ENCODE measurements at places on chromosomes 5 and 9.

DNA sequence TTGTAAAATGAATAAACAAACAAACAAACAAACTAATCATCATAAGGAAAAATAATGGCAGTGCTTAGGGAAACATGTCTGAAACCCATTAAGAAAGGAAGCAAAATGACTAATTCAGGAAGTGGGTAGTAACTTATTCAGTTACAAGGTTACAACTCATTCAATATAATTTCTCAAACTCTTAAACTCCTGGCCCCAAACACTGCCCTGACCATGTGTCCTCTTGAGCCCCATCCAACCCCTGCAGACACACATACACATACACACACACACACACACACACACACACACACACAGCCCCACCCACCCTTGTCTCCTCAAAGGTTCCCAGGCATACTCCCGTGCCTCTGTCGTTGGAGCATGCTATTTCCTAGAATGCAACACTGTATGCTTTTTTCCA, 193.9 kb downstream of the SEC61B start:
- DNase-seq = no peak

DNA sequence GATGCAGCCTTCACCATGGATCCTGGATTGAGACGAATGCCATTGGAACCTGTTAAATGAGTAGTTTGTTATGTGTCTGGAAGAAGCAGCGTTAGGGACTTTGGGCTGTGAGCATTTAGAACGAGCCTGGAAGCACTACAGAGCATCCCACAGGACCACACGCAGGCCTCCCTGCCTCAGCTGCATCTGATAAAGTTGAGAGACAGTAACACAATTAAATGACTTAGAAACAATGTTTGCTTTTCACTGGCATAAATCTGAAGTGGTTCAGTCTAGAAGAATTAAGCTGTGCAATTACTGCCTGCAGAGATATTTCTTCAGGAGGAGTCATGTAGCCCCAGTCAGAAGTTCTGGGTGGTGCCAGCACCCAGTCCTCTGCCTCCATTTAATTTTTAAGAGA, 9.8 kb upstream of the TLX3 start:
- no peak for DNase-seq

GRCh38 chr5:161547406-161547737, 847 bp upstream of the GABRB2 start:
- no peak for DNase-seq

DNA sequence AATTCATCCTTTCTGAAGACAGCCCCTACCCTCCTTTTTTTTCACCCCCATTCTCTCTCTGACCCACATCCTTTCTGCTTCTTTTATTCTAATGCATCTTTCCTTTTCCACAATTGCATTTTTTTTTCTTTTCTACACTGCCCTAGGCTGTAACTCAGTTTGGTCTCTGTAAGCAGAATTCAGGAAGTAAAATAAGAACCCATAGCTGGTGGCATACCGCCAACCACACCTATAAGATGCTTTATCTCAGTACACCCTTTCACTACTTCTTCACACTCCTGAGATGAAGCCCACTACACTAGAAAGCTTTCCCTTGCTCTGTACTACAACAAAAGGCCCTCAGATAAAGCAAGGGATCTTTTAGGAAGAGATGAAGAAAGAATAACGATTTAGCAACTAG, 16.1 kb upstream of the TSSK1B start:
- DNase-seq = no peak

GRCh38 chr5:156148301-156148700, 178.7 kb upstream of the SGCD start:
- no peak for DNase-seq

- no peak for DNase-seq
These were observed 5.7 kb downstream of the BRD3OS start for GRCh38 chr9:134030821-134031470.

GRCh38 chr5:10935536-10935935, 174.5 kb upstream of the DAP start:
- DNase-seq = no peak

DNA sequence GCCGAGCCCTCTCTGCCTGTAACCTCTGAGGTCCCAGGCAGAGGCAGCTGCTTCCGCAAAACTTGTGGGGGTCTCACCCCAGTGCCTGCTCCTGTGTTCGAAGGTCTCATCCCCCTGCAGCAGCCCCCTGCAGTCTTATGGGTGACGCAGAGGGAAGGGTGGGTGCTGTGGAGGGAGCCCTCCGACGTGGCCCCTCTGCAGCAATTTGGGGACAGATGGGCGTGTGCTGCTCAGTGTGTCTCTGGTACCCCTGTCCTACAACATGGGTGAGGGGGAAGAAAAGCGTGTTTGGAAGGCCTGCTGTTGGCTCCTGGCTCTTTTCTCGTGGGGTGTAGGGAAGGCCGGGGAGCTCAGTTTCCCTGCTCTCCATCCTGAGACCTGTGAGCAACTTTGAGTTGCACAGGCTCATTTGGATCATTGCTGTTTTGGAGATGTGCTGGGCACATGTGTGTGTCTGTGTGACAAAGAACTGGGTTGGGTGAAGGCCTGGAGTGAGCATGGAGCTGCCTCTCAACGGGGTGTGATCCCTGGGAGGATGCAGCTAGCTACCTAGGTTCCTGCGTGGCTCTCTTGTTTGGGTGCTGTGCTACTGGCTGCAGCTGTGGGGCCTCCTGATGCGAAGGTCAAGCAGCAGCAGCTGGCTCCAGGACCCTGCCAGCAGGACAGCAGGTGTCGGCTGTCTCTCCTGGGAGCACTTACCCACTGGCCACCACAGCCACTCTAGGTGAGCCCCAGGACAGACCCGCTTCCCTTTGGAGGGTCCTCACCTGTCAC, 179.6 kb upstream of the PITX1 start:
- no peak for DNase-seq

DNA sequence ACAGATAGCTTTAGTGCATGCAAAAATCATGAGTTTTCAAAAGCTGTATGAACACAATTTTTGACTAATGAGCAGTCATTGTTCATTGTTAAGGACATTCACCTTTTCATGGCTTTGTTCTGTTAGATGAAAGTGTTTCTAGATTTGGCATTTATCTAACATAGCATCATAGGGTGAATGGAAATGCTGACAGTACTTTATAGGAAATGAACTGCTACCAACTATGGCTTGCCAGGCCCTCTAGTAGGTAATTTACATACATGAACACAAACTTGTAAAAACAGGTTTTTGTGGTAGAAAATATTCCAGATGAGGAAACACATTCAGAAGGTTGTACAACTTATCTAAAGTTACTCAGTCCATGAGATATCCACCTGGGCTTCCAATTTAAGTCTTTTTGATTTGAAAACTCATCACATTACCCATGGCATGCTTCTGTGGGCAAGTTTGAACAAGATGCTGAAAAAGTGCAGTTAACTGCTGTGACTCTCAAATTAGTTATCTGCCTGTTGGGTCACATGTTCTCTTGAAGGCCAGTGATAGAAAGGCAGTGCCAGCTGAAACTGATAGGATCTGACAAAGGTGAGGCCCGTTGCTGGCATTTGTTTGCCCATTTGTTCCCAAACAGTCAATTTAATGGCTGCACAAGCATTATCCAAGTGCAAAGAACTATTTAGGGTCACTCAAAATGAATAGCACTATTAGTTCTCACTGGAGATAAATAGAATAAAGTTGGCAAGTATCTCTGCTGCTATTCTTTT, 399.1 kb downstream of the MAN2A1 start:
- no peak for DNase-seq

- no peak for DNase-seq
These were observed 262.9 kb upstream of the DAP start for GRCh38 chr5:11023945-11024344.

- no peak for DNase-seq
These were observed 266.9 kb downstream of the ARHGAP26 start for GRCh38 chr5:143037071-143037470.

DNA sequence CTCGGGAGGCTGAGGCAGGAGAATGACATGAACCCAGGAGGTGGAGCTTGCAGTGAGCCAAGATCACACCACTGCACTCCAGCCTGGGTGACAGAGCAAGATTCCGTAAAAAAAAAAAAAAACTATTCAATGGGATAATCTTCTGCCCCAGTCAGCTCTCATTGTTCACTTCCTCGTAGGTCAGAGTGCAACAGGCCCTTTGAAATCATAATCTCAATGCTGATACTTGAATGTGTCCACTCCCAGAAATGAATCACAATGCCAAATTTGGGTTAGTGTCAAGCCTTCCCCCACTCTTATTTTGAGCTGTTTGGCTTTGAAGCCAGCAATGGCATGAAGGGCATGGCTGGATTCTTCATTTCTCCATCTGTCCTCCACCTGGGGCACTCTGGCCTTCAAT, 610.3 kb upstream of the KLF4 start:
- DNase-seq = peak; percentile 30

GRCh38 chr5:139690064-139690802, 42.1 kb downstream of the CXXC5 start:
- no peak for DNase-seq

DNA sequence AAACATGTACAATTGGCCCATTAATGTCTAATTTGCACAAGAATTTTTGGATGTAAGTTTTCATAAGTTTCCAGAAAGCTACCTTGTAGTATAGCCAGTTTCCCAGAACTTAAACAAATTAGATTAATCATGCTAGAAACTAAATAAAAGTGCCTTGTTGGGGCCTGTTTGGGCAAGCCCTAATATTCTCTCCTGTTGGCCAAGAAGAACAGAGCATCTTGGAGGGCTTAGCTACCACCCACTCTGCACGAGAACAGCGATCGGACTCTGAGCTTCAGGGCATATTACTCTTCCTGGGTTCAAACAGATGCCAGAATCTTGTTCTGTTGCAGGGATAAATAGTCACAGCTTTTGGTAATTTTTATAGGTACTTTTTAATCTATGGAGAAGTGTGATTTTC, 88.2 kb downstream of the GAS1 start:
- no peak for DNase-seq

DNA sequence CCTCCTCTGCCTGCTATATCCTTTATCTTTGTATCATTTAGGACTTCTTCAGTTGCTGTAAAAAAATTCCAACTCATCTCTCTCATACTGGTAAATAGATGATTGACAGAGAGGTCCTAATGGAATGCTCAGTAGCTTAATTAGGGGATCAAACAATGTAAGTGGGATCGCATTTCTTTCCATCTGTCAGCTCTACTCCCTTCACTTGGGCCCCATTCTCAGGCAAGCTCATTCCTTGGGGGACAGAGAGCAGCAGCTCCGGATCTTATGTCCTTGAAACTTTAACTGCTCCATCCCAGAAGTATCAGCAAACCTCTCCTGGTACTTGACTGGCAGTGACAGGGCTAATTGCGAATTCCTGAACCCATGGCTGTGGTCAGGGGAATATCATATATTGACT, 146.7 kb downstream of the YTHDC2 start:
- DNase-seq = no peak

DNA sequence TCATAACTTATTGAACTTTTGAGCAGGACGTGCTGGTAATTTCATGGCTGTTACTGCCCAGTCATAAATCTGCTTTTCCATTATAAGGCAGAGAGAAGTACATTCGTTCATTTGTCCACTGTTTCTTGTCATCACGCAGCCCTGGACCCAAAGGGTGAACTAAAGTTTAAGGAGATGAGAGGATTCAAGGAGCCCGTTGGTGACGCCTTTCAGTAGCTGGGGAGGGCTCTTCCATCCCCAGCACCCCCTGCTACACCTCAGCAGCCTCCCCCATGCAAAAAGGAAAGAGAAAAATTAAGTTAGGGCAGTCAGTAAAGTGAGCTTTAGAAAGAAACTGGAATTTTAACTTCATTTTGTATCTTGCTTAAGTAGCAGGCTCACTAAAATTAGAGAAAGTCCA, 2.9 kb downstream of the FOXE1 start:
- DNase-seq = no peak

GRCh38 chr5:15864536-15865215, 314.9 kb downstream of the MARCHF11 start:
- DNase-seq = no peak

- no peak for DNase-seq
These were observed 283.0 kb downstream of the CEMIP2 start for GRCh38 chr9:71485326-71485725.

- no peak for DNase-seq
These were observed 385.5 kb upstream of the COX7C start for GRCh38 chr5:86232246-86232645.

GRCh38 chr5:6399980-6400910, 21.9 kb upstream of the MED10 start:
- no peak for DNase-seq

DNA sequence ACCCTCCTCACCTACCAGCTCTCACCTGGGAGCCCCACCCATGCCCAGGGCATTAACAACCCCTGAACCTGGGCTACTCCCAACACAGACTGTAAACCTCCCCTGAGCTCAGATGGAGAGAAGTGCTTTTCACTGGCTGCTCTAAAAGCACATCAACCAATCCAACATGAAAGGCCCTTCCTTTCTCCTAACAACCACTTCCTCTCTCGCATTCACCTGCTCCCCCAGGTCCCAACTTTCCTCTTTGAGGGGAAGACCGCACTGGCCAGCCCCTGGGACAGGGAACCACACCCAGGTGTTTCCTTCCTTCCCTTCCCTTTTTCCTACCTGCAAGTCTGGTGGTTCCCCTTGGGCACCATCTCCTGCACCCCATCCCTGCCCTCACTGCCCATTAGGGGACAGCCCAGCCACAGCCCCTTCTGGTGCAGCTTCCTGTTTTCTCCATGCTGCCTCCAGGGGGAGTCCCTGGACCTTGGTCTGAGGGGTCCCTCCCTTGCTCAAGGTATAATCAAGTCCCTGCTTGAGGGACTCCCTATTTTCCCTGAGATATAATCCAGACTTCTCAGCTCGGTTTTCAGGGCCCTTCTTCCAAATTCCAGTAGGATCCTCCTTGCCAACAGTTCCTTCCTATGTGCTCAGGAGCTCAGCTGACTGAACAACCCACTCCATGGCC, 30.5 kb upstream of the DAB2IP start:
- DNase-seq = peak; percentile 40

DNA sequence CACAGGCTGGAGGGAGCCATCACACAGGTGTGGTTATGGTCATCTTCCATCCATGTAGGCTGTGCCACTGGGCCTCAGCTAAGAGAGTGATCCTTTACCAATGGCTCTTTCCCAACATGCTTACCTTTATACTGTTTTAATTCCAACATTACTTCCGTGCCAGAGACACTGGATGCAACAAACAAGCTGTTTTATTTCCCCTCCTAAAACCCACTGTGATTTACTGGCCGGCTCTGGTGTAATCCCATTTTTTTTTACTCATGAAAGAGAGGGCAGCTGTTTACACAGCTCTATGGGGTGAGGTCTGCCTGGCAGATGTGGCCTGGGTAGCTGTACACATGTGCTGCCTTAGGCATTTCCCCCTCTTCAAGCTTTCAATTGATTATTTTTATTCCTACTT, 58.5 kb downstream of the MACROH2A1 start:
- DNase-seq = no peak

All from HAP-1 (cell line).